GOT3 (cell line): ENCODE measurements at places on chromosomes 16 and 17.

DNA sequence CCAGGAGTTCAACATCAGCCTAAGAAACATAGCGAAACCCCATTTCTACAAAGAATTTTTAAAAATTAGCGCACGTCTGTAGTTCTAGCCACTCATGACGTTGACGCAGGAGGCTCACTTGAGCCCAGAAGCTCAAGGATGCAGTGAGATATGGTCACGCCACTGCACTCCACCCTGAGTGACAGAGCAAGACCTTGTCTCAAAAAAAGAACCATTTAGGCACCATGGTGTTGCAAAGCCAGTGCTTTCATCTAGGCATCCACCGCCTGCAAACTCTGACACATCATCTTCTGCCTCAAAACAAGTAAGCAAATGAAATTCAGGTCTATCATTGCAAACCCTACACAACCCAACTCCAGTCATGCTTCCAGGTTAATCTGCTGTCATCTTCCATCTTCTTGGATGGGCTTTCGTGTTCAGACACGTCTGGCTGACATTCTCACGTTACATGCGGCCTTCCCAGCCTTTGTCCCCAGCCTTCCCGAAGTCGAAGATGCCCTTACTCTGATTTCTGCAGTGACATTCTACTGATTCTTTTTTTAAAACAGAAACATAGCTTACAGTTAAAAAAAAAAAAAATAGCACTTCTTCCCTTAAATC, 8.9 kb downstream of the ANKRD11 start:
- no peak for DNase-seq

GRCh38 chr17:45409659-45410076, 23.0 kb downstream of the ARHGAP27 start:
- DNase-seq, result no peak

- DNase-seq, result no peak
These were observed 143.0 kb upstream of the ZFHX3 start for GRCh38 chr16:73190688-73191659.

DNA sequence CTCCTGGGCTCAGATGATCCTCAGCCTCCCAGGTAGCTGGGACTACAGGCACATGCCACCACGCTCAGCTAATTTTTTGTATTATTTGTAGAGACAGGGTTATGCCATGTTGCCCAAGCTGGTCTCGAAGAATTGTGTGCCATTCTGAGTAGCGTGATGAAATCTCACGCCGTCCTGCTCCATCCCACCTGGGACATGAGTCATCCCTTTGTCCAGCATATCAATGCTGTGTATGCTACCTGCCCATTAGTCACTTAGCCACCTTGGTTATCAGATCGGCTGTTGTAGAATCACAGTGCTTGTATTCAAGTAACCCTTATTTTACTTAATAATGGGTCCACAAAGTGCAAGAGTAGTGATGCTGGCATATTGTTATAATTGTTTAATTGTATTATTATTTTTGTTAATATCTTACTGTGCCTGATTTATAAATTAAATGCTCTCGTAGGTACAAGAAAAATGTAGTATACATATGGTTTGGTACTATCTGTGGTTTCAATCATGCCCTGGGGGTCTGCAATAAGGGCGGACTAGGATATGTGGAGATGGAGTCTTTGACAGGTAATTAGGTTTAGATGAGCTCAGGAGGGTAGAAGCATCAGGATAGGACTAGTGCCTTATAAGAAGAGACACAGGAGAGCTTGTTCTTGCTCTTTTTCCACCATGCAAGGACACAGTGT, 26.6 kb upstream of the SLC13A2 start:
- no peak for DNase-seq

- DNase-seq, result no peak
These were observed 941 bp upstream of the RNF112 start for GRCh38 chr17:19410091-19410490.

DNA sequence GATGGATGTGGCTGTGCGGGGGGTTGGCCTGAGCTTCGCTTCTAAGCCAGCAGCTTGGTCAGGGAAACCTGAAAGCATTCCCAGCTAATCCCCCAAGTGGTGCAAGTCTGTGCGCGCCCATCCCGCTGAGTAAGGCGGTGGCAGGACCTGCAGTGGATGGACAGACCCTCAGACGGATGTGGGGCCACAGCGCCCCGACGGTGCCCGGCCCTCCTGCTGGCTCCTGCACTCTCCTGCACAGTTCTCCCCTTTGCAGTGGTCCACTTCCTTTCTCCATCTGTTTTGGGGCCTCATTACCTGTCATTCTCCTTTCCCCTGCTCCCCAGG, 2.3 kb downstream of the ATP2A1 start:
- DNase-seq, result no peak

DNA sequence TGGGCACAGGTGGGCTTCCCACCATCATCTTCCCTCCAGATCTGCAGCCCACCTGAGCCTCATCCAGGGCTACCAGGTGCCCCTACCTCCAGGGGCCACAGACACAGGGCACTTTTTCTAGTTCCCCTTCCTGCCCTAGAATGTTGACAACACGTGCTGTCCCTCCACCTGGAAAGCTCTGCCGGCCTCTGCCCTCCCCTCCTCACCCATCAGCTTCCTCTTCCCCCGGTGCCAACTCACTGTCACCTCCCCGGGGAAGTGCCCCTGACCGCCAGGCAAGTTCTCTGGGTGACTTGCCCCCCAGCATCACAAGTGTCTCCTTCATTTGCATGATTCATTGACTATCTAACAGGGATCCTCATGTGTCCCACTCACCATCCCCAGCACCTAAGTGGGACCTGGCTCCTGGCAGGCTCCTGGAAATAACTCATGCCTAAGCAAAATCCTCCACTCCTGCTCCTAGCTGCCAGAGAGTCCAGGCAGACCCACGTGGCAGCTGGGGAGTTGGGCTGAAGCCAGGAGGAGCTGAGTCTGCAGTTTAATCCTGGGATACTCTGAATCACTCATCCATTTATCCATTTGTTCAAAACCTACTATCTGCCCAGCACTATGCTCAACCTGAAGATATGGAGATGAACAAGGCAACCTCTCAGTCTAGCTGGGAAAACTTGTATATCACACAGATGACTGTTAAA, 304.4 kb downstream of the FOXL1 start:
- DNase-seq, result no peak

DNA sequence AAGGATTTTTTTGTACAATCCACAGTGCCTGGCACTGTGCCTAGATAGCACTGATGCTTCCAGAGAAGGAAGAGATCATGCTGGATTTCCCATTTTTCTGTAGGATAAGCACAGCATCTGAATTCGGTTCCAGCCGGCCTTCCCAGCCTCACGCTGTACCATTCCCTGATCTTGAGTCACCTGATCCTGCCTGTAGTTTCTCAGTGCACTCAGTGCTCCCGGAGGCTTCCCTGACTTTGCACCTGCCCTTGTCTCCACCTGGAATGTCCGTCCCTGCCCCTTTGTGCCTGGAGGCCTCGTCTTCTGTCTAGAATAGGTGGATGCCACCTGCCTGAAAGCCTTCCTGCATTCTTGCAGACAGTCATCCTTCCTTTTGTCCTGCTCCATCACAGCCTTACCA, 179.9 kb downstream of the CCDC182 start:
- no peak for DNase-seq

GRCh38 chr17:45013021-45013997, 38.1 kb downstream of the DCAKD start:
- no peak for DNase-seq
